Upper lobe of right lung (tissue), 1 donor: ENCODE measurements at places on chromosomes 1 and 21. TPM values are rescaled to one million over a fixed set of nuclear protein-coding genes. Genes with fewer than 3 reads are reported as not detected.

DNA sequence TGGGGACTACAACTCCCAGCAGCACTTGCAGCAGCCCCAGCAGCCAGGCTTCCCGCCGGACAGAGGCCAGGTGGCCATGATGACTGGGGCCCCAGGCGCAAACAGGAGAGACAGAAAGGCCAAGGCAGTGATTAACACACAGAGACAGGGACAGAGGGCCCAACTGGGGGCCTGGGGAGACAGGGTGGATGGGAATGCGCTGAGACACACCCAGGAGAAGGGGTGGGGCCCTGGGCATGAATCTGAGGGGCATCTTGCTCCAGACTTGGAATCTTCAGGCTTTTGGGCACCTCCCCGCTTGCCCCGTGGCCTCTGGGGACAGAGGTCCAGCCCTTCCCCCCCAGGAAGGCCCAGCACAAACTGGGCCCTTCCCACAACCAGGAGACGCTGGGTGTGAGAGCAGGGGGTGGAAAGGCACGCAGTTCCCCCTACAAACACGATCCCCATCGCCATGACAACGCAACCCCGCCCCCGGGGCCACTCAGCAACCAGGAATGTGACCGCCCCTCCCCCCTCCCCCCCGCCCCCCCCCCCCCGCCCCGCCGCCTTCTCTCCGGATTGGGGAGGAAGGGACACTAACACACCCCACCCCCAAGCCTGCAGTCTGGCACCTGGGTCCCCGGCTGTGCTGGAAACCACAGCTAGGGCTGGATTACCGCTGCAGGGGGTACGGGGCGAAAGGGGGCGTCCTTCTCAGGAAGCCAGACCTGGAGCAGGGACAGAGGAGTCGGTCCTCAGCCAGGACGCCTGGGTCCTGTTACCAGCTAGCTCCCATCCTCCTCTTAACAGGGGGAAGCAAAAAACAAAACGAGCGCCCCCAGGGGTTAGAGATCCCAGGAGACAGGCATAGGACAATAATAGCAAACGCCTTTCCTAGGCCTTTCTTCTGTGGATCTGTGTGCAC, 4.5 kb downstream of the HDGF start:
- H3K4me3 ChIP-seq = peak overlapping the region; percentile 96
- no peaks in the 10 kb centered on the region for H3K27me3 ChIP-seq
- peak overlapping the region; percentile 98 for H3K27ac ChIP-seq
- DNase-seq = peak; percentile 95

GRCh38 chr1:40394491-40395172, 21.1 kb downstream of the SMAP2 start:
- H3K27me3 ChIP-seq = no peaks in the 10 kb centered on the region
- no peak for DNase-seq
- no peak overlapping the region for H3K4me3 ChIP-seq
- peak overlapping the region; percentile 71 for H3K27ac ChIP-seq
- peaks cover 56% of the 10 kb centered on the region for H3K4me1 ChIP-seq

GRCh38 chr1:233907151-233907550, 2.7 kb downstream of the SLC35F3 start:
- no peaks in the 10 kb centered on the region for H3K36me3 ChIP-seq
- H3K4me3 ChIP-seq = no peak overlapping the region
- H3K27me3 ChIP-seq = peaks cover 45% of the 10 kb centered on the region
- no peaks in the 10 kb centered on the region for H3K4me1 ChIP-seq
- H3K27ac ChIP-seq = no peak overlapping the region

DNA sequence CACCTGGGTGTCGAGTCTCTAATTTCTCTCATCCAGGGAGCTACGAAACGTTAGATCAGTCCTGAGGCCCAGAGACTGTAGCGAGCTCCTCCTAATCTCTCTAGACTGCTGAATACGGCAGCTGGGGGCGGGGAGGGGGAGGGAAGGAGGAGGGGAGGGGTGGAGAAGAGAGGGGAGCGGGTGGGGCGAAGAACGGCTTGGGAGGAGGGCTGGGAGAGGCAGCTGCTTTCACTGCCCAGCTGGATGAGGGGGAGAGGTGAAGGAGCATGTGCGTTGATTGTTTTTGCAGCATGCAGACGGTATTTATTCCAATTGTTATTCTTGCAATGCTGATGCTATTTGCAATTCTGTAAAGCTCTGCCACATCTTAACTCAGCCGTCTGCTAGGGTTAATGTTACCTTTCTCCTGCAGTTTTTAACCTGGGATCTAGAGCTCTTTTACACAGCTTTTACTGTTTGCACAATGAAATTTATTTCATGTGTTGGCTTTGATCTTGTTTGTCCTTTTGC, 790 bp downstream of the DNAJC6 start:
- no peak overlapping the region for H3K27ac ChIP-seq
- H3K27me3 ChIP-seq = peaks cover 25% of the 10 kb centered on the region
- peak overlapping the region; percentile 40 for H3K4me3 ChIP-seq
- no peaks in the 10 kb centered on the region for H3K36me3 ChIP-seq

GRCh38 chr1:151958959-151959358, 34.7 kb downstream of the S100A10 start:
- no peaks in the 10 kb centered on the region for H3K27me3 ChIP-seq
- peaks cover 15% of the 10 kb centered on the region for H3K4me1 ChIP-seq
- H3K27ac ChIP-seq = no peak overlapping the region
- H3K4me3 ChIP-seq = no peak overlapping the region

The NOTCH2NLA gene
- total RNA-seq = 41.3 TPM

The CRYBG2 gene
- total RNA-seq = 6.9 TPM
